Coronary artery (tissue), 2 donors: ENCODE measurements at places on chromosomes 12 and 14.

GRCh38 chr12:27456618-27457017 lies 10.1 kb downstream of the SMCO2 start:
- DNase-seq = no peak

- no peak for DNase-seq
Observed at GRCh38 chr12:82931349-82932116, 244.8 kb downstream of the TMTC2 start.

DNA sequence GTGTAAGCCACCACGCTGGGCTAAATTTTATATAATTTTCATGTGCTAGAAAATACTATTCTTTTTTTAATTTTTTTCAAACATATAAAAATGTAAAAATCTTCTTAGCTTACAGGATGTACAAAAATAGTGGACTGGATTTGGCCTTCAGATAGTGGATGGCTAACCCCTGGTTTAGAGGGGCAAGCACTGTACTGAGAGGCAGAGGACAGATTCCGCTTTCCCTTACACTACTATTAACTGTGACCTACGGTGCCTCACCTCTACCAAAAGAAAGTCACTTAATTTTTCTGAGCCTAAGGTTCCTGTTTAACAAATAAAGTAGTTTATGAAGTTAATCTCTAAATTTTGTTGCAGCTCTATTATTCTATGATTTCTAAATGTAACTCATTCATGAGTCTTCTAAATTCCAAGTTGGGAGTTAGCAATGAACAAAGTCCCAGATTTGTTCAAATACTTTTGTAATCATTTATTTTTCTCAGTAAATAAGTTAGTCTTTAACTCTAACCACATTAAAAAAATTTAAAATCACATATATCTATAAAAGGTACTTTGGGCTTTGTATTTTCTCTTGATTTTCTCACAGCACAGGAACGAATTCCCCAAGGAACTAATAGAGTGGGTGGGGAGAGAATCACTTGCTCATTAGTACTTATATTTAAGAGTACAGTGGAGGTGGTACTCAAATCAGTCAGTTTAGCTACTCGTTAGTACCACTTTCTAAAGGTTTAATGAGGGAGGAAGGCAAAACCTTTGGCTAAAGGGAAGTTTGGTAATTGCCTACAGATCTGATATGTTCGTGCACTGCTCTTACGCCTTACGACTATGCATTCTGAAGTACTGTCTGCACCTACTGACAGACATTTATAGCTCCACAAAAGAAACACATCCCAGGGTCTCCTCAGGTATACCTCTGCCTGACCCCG lies 33.7 kb downstream of the SLC15A5 start:
- no peak for DNase-seq

DNA sequence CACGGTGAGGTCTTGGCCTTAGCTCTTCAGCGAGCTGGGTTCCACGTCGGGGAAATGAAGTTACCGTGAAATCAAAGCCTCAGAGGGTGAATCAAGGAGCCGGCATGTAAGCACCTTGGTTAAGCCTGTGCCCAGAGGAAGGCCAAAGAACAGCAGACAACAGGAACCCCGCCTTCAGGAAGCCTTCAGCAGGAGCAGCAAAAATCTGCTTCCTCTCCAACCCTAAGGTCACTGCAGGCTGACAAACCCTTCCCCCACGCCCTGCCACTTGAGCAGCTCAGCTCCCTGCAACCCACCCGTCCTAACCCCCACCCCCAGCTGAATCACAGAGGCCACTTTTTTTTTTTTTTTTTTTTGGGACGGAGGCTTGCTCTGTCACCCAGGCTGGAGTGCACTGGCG lies 72.9 kb upstream of the LTA4H start:
- DNase-seq = no peak

DNA sequence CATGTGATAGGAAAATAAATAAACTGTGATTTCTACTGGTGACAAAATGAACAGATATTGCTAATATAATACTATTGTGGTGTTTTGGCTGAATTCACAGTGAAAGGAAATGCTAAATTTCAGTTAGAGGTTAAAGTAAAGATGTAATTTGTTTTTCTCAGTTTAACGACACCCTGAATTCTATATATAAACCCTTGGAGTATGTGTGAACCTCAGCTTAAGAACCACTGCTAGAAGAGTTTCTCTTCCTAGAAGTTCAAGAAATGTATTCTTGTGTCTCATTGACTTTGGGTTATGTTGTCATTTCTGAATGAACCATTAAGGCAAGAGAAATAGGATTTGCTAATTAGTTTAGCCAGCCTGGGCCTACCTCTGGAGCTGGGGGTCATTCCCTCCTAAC lies 8.2 kb downstream of the FBXO34 start:
- DNase-seq = no peak

- no peak for DNase-seq
Observed at GRCh38 chr12:15627995-15628945, 160.9 kb downstream of the EPS8 start.

GRCh38 chr14:104494483-104494882 lies 85.1 kb upstream of the C14orf180 start:
- no peak for DNase-seq
